ENCODE measurements at places on chromosomes 16 and 17. TPM values are rescaled to one million over a fixed set of nuclear protein-coding genes. Genes with fewer than 3 reads are reported as not detected.

GRCh38 chr17:72119077-72119872 is 1.5 kb upstream of the SOX9 start:
- DNase-seq = no peak

The NDUFAB1 gene
- 464 TPM for total RNA-seq

DNA sequence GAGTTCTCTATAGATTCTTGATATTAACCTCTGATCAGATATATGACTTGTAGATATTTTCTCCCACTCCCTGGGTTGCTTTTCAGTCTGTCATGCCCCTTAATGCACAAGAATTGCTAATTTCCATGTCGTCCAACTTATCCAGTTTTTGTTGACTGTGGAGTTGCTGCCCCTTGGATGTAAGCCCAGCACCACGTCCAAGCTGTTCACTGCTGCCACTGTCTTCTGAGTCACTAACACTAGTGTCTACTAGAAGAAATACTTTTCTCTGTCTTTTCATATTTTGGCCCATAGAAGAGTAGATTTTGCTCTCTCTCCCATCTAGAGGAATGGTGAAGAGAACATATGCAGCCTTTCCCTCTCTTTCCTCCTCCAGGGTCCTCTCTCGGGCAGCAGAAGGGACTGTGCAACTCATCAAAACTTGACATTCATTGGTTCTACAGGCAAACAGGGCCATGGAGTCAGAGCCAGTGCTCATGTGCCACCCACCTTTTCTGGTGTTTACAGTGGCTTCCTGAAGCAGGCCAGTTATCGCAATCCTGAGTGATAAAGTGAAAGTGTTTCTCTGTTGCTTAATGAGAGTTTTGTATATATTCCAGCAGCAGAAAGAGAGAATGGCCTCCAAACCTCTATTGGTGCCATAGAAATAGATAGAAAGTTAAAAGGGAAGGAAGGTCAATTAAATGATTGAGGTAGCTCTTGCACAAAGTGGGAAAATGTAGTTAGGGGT is 22.6 kb upstream of the PMP22 start:
- no peak for DNase-seq

The TMEM98 gene
- total RNA-seq = 10.1 TPM

The EVI2A gene
- 2.9 TPM for total RNA-seq

Data from left ventricle myocardium inferior (tissue), 1 donor.